Mesothelial cell of epicardium (in vitro differentiated cells): ENCODE measurements at places on chromosomes 13 and 19. TPM values are rescaled to one million over a fixed set of nuclear protein-coding genes. Genes with fewer than 3 reads are reported as not detected.

The IRF3 gene
- 89.4 to 101 TPM (median 95.0 TPM) in 3 replicates for total RNA-seq

DNA sequence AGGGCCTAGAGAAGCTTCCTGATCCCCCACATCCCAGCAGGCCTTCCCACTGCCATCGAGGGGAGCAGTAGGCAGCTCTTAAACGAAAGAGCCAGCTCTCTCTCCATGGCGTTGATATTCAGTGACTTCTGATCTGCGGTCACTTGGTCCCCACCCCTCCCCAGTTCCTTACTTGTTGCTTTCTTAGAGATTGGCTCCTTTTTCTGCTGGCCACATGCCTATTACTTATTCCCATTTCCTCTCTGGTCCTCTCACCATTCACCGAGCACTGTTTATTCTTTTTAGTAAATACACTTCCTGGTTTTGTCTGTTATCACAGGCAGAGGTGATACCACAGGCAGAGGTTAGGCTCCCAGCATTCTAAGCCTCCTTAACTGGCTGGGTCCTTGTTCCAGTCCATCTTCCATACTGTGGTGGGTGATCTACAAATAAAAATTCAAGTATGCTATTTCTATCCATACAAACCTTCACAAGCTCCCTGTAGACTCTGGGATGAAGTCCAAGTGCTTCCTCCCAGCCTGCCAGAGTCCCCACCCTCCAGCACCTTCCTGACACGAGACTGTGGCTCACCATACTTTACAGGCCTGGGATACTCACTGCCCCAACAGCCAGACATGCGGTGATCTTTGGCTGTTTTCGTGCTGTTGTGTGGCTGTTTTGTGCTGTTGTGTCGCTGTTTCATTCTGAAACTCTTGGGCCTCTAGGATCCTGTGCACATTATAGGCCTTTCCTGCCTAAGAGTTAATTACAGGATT is 315.9 kb downstream of the ATP8A2 start:
- H3K36me3 ChIP-seq: no peaks in the 10 kb centered on the region
- no peak overlapping the region for H3K27ac ChIP-seq
- no peaks in the 10 kb centered on the region for H3K27me3 ChIP-seq
- H3K4me3 ChIP-seq: no peak overlapping the region
- H3K4me1 ChIP-seq: peaks cover 20% of the 10 kb centered on the region

- no peak overlapping the region for H3K4me3 ChIP-seq
- no peak for DNase-seq
- no peaks in the 10 kb centered on the region for H3K27me3 ChIP-seq
- H3K36me3 ChIP-seq: peaks cover 49% of the 10 kb centered on the region
- H3K4me1 ChIP-seq: peaks cover 6% of the 10 kb centered on the region
Measured at GRCh38 chr13:72834601-72835000, 52.7 kb downstream of the PIBF1 start.

The RAB3A gene
- total RNA-seq: 5.9 to 6.7 TPM (median 6.4 TPM) in 3 replicates

The ZNF146 gene
- total RNA-seq: 126 to 132 TPM (median 131 TPM) in 3 replicates

The HPN gene
- total RNA-seq: 20.3 to 22.9 TPM (median 21.3 TPM) in 3 replicates

GRCh38 chr13:92459306-92459705 is 767.3 kb upstream of the GPC6 start:
- H3K27ac ChIP-seq: no peak overlapping the region
- no peak for DNase-seq
- no peak overlapping the region for H3K4me3 ChIP-seq
- no peaks in the 10 kb centered on the region for H3K36me3 ChIP-seq

GRCh38 chr19:51417107-51417809 is at the start of gene SIGLEC10:
Gene SIGLEC10 (minus strand): TSS chr19:51417642. CDS start chr19:51417581, 61 bp downstream.
- H3K4me1 ChIP-seq: no peaks in the 10 kb centered on the region
- H3K27me3 ChIP-seq: peaks cover 14% of the 10 kb centered on the region
- no peak for DNase-seq
- H3K36me3 ChIP-seq: no peaks in the 10 kb centered on the region

DNA sequence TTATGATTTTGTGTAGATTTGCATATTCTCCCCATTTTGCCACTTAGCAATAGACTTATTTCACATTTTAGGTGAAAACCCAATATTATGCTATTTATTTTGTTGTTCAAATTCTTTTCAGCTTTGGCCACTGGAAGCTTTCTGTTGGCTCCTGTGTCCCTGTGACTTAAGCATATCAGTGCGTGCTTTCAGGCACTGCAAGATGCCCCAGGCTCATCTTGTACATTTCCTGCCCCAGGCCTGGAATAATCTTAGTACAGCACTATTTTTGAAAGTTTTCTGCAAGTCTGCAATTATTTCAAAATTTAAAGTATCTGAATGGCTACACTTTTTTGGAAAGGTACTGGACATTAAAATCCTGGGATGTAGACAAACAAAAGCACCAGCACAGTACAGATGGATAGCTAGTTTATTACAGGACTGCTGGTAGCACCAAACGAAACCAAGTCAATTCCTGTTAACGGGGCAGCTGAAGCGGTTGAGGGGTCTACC is 3.5 kb upstream of the CCNP start:
- H3K27ac ChIP-seq: no peak overlapping the region
- H3K4me3 ChIP-seq: no peak overlapping the region
- peaks cover 12% of the 10 kb centered on the region for H3K4me1 ChIP-seq
- peaks cover 4% of the 10 kb centered on the region for H3K36me3 ChIP-seq

The LTBP4 gene
- 341 to 364 TPM (median 344 TPM) in 3 replicates for total RNA-seq

GRCh38 chr19:40726279-40726678 is 9.4 kb downstream of the ITPKC start:
- H3K4me3 ChIP-seq: no peak overlapping the region
- no peak overlapping the region for H3K27ac ChIP-seq
- peaks cover 8% of the 10 kb centered on the region for H3K4me1 ChIP-seq
- no peaks in the 10 kb centered on the region for H3K27me3 ChIP-seq
- no peak for DNase-seq

DNA sequence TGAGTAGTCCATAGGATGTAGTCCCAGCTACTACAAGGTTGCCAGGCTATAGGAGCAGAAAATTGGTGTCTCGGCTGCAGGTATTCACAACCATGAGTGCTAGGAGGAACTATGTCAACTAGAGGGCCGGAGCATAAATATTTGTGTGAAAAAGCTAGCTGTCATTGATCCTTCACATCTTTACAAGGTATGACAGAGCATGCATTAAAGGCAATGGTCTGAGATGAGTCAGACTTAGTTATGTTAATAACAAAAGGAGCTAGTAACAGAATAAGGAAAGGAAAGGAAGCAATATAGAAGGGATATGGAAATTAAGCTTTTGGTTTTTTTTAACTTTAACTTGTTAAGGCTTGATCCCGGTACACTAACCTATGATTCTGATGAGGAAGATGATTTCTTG is 40.9 kb upstream of the PSG9 start:
- H3K36me3 ChIP-seq: peaks cover 2% of the 10 kb centered on the region
- DNase-seq: no peak
- H3K27me3 ChIP-seq: no peaks in the 10 kb centered on the region
- no peak overlapping the region for H3K4me3 ChIP-seq
- H3K27ac ChIP-seq: no peak overlapping the region

The PEG3 gene
- total RNA-seq: not detected in 3 replicates

The LHFPL6 gene
- total RNA-seq: 18.2 to 20.2 TPM (median 19.0 TPM) in 3 replicates

The ADGRE1 gene
- not detected in 3 replicates for total RNA-seq

DNA sequence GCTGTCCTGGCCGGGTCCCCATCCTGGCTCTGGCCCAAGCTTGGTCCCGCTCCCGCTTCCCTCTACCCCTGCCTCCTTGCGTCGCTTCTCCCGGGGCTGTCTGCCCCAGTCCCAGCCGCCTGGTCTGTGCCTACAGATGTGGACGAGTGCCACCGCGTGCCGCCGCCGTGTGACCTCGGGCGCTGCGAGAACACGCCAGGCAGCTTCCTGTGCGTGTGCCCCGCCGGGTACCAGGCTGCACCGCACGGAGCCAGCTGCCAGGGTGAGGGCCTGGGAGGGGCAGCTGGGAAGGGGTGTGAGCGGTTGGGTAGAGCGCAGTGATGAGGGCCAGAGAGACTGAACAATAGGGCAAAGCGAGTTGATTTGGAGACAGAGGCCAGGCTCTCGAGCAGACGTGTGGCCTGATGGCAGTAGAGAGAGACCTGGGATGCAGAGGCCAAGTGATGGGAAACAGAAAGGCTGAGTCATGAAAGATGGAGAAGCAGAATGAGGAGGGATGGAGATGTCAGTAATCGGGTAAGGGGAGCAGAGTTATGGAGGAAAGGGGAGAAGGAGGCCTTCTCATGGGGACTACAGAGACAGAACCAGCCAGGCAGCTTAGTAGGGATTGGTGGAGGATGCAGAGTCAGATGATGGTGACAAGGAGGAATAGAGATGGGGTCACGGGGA is 9.4 kb downstream of the LTBP4 start:
- H3K27me3 ChIP-seq: peaks cover 46% of the 10 kb centered on the region
- peak overlapping the region; percentile 56 for H3K4me3 ChIP-seq
- DNase-seq: no peak

- no peak for DNase-seq
- no peak overlapping the region for H3K27ac ChIP-seq
Measured at GRCh38 chr13:72884101-72884500, 102.2 kb downstream of the PIBF1 start.

DNA sequence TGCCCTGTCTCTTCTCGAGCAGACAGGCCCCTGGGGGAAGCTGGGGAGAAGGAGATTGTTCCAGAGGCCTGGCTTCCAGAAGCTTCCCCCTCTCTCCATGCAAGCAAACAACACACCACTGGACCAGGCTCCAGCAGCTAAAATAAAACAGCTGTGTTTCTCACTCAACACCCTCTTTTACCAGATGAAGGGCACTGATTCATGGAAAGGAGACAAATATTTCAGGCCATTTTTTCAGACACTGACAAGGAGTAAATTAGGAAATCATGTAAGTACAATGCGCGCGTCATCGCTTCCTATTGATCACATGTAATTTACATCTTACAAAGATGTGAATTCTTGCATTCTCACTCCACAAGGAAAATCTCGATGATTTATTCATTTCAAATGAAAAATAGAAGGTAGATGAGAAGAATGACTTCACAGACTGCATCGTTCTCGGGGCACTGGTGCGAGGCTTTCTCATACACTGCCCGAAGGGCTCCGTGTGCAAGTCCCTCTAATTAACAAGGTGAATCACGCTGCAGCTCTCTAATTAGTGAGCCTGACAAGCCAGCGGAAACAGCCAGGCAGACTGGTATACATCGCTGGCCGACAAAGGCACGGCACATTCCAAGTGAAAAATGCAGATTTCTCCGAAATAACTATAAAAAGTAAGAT is 153.6 kb downstream of the KCTD15 start:
- DNase-seq: no peak
- H3K4me3 ChIP-seq: no peak overlapping the region
- peaks cover 9% of the 10 kb centered on the region for H3K27me3 ChIP-seq
- no peaks in the 10 kb centered on the region for H3K4me1 ChIP-seq
- H3K27ac ChIP-seq: no peak overlapping the region
- H3K36me3 ChIP-seq: no peaks in the 10 kb centered on the region

- no peak for DNase-seq
- H3K36me3 ChIP-seq: no peaks in the 10 kb centered on the region
- H3K4me3 ChIP-seq: no peak overlapping the region
- H3K27ac ChIP-seq: no peak overlapping the region
Measured at GRCh38 chr19:7492558-7492957, 3.7 kb upstream of the PEX11G start.

- H3K27me3 ChIP-seq: peaks cover 42% of the 10 kb centered on the region
- H3K4me1 ChIP-seq: no peaks in the 10 kb centered on the region
- H3K4me3 ChIP-seq: no peak overlapping the region
- no peak overlapping the region for H3K27ac ChIP-seq
- no peak for DNase-seq
- H3K36me3 ChIP-seq: no peaks in the 10 kb centered on the region
Measured at GRCh38 chr13:102091231-102091630, 310.6 kb downstream of the FGF14 start.

GRCh38 chr19:38134540-38135149 is 89.4 kb downstream of the DPF1 start:
- peaks cover 2% of the 10 kb centered on the region for H3K4me1 ChIP-seq
- no peak for DNase-seq
- no peaks in the 10 kb centered on the region for H3K27me3 ChIP-seq
- no peak overlapping the region for H3K4me3 ChIP-seq
- H3K27ac ChIP-seq: no peak overlapping the region

GRCh38 chr13:73677048-73677601 is 457.1 kb downstream of the KLF12 start:
- no peak overlapping the region for H3K4me3 ChIP-seq
- no peak for DNase-seq
- H3K27ac ChIP-seq: peak overlapping the region; percentile 82
- H3K4me1 ChIP-seq: peaks cover 28% of the 10 kb centered on the region

The CLEC17A gene
- not detected in 3 replicates for total RNA-seq

The PBX4 gene
- 11.3 to 12.8 TPM (median 12.2 TPM) in 3 replicates for total RNA-seq

- DNase-seq: no peak
- H3K4me3 ChIP-seq: no peak overlapping the region
- H3K36me3 ChIP-seq: peaks cover 2% of the 10 kb centered on the region
- no peak overlapping the region for H3K27ac ChIP-seq
- no peaks in the 10 kb centered on the region for H3K4me1 ChIP-seq
Measured at GRCh38 chr19:22052644-22053013, 345 bp downstream of the ZNF257 start.
